Amniotic epithelial cell (primary cell): ENCODE measurements at places on chromosomes 4 and X.

- DNase-seq: peak; percentile 70
Measured at GRCh38 chr4:128191115-128191781, 96.4 kb downstream of the PGRMC2 start.

- no peak for DNase-seq
Measured at GRCh38 chrX:126770179-126770578, 49.4 kb upstream of the PRR32 start.

- no peak for DNase-seq
Measured at GRCh38 chr4:152684587-152684986, 4.8 kb upstream of the TMEM154 start.

DNA sequence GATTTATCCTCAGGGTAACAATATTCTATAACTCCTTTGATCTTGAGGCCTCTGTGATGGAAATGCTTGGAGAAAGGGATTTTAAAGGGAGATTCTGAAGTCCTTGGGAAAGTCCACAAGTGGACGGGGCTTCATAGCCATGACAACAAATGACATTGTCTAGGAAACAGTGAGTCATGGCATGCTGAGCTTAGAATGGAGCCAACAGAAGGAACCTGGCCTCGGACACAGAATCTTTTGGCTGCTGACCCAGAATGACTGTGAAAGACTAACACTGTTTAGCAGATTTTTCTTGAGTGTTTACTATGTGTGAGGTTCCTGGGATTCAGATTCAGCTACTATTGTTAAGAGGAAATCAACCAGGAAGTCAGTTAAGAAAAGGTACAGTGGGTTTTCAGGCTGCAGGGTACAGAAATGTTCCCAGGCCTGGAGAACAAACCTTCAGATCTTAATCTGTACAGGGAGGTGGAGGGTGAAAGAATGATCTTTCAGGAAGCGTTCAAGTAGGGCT lies 18.1 kb upstream of the CXCL2 start:
- peak; percentile 86 for DNase-seq

GRCh38 chrX:38437093-38437492 lies 84.7 kb downstream of the OTC start:
- peak; percentile 0 for DNase-seq

- no peak for DNase-seq
Measured at GRCh38 chr4:48483006-48483776, at the start of gene SLC10A4. Gene SLC10A4, plus strand, starts transcription at chr4:48483343. Its CDS starts 219 bp downstream, at chr4:48483562.

- DNase-seq: no peak
Measured at GRCh38 chr4:185437809-185438208, 12.0 kb upstream of the UFSP2 start.

GRCh38 chrX:53580742-53581504 lies 105.6 kb downstream of the HUWE1 start:
- no peak for DNase-seq

GRCh38 chr4:3684546-3684945 lies 81.6 kb upstream of the ADRA2C start:
- no peak for DNase-seq
